Activated CD8-positive, alpha-beta memory T cell treated with anti-CD3 and anti-CD28 coated beads for 1 hour (primary cell): ENCODE measurements at places on chromosomes 2 and 18.

DNA sequence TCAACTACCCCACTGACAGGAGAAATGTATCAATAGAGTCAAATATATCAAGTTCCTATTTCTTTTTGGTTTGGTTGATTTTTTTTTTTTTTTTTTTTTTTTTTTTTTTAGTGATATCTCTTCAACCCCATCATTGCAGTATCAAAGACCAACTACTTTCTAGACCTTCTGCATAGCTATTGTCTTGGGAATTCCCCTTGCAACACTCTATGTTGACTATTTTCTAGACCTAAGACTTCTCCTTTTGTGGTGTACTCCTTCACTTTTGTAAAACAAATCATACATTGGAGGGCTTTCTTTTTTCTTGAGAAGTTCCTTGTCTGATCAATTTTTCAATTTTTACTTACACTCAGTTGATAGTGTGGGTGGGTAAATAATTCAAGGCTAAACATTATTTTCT lies 46.5 kb upstream of the NR4A2 start:
- no peak for DNase-seq

DNA sequence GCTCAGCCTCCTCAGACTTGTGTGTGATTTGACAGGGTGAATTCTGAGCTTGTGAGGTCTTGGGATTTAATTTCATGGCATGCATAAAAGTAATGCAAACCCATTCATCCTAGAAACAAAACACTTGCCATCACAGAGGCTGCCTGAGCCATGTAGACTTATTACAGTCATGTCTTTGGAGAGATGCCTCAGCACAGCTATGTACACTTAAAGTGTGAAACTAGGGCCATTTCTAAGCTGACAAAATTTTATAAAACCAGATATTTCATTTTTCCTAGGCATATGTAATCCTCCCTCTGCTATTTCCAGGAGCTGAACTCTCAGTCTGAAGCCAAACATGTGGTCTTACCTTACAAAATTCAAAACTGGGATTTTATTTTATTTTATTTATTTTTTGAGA lies 322.2 kb upstream of the SPHKAP start:
- DNase-seq = no peak

- no peak for DNase-seq
Measured at GRCh38 chr18:26978812-26979341, 113.4 kb upstream of the AQP4 start.

DNA sequence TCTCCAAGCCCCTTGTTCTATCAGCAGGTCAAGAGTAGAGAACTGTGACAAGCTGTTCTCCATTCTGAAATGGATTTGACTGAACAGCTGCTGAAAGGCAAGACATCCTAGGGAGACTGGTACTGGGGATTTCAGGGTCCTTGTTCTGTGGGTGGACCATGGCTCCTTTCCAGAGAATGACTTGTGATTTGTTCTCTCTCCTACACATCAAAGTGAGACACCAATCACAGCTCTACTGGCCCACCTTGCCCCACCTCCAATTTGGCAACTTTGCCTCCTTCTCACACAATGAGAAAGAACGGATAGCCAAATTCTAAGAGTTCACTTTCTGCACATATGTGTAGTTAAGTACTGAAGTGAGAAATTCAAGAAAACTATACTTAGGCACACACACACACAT lies 67.4 kb downstream of the BCL11A start:
- no peak for DNase-seq

GRCh38 chr2:42969231-42970150 lies 177.1 kb upstream of the HAAO start:
- no peak for DNase-seq

DNA sequence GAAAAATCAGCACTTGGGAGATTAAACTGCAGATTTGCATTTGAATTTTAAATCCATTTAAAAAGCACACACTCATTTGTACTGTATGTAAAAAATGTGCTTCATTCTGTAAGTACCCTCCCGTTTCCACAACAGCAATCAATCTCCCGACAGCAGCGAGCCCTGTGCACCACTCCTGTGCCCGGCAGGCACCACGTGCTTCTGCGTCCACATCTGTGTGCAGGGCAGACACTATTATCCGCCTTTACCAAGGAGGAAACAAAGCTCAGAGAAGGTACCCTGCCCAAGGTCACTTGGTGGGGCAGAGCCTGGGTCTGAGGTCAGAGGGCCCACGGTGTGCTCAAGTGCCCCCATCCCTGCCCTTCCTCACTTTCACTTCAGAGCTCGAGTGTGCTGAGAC lies 7.5 kb downstream of the HSBP1L1 start:
- DNase-seq = no peak

- no peak for DNase-seq
Measured at GRCh38 chr2:211068108-211068780, 511.8 kb downstream of the CPS1 start.

- DNase-seq = no peak
Measured at GRCh38 chr2:7190587-7191324, 273.5 kb downstream of the RNF144A start.

GRCh38 chr2:28729698-28730097 lies 21.9 kb upstream of the PPP1CB start:
- DNase-seq = no peak

- no peak for DNase-seq
Measured at GRCh38 chr2:190635781-190636180, 13.1 kb upstream of the NAB1 start.

DNA sequence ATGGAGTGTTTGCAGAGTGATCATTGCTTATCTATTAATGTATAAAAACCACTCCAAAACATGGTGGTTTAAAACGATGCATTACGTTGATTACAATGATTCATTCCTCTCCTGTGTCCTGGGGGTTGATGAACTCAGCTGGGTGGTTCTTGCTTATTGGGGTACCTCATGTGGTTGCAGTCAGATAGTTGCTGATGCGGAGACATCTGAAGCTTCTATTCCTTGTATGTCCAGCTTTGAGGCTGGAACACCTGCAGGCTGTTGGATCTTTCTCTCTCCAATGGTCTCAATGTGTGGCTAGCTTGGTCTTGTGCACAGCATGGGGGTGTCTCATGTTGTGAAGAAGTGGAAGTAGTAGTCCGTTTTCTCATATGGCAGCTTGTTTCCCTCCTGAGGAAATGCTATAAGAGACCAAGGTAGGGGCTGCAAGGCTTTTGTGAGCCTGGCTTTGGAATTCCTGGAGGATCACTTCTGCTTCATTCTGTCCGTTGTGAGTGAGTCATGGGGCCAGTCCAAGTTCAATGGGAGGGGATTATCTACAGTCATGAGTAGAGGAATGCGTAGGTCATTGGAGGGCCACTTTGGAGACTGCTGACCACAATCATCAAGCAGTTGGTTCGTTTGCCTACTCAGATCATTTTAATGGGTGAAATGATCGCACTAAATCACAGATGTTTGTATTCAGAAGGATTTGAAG lies 601.0 kb downstream of the SLC4A3 start:
- no peak for DNase-seq

- DNase-seq = no peak
Measured at GRCh38 chr2:175195012-175195411, 13.5 kb upstream of the ATP5MC3 start.

DNA sequence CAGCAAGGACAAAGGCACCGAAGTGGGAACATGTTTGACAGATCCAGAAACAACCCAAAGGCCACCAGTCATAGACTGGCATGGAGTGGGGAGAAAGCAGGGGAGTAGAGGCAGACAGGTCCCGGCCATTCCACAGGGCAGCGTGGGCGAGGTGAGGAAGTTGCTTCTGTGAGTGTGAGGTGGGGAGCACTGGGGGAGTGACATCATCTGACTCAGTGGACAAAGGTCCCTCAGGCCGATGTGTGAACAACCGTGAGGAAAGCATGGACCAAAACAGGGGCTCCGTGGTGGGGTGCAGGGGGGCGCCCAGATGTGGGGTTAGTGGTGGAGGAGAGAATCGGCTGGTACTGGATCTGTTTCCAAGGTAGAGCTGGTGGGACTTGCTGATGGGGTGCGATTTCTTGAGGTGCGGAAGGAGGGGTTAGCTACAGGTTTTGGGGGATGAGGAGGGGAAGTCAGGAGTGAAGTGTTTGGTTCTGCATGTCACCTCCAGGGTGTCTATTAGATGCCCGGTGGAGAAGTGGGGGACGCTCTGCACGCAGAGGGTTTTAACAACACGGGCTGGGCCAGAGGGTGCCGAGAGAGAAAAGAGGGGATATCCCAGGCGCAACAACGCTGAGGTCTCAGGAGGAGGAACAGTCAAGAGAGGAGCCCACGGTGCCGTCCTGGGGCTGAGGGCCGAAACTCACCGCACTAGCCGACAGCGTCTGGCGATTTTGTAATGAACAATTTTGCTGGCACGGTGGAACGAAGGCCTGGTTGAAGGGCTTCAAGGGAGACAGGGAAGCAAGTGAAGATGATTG lies 2.5 kb upstream of the SFT2D3 start:
- DNase-seq = no peak

DNA sequence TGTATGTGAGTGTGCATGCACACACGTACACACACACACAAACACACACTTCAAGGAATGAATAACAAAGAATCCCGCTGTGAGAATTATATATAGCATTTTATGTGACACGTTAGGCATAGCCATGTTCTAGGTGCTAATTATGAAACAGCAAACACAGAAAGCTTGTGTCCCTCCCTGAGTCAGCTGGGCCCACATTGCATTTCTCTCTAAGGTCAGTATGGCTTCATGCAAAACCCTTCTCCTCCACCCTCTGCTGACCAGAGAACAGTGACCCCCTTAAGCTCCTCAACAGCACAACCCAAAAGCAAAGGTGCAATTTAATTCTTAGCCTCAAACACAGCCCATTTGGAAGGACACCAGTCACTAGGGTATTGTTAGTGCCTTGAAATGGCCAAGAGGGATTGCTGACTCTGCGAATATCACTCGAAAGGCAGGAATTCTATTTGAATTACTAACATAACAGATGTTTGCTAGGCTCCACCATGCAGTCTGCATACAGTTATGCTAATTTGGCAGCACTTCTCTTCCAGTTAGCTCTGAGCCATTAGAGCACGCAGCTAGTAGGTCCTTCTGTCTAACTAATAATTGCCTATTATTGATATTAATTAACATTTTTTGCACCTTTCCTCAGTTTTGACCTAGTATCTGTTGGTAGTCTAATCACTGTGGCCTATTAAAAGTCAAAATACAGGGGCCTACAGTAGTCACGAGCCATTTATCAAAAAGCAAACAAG lies 149.0 kb downstream of the LNPK start:
- DNase-seq = no peak

GRCh38 chr18:79786786-79787526 lies 10.8 kb upstream of the KCNG2 start:
- DNase-seq = no peak

DNA sequence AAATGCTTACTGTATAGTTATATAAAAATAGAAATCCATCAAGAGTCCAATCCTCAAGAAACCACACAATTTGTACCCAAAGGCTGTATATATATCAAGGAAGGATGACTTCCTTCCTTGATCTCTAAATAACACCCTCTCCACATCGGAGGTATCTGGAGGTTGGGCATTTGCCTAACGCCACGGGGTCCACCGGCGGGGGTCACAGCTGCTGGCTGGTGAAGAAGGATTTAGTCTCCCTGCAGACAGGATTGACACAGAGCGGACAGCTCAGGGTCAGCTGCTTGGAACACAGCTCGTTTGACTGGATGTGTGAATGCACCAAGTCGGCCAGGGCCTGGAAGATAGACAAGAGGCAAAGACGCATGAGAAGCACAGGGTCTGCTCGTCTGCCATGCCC lies 36.0 kb downstream of the FECH start:
- DNase-seq = no peak

- DNase-seq = no peak
Measured at GRCh38 chr2:105215586-105216192, 25.9 kb upstream of the GPR45 start.

- DNase-seq = no peak
Measured at GRCh38 chr2:62511636-62512035, 5.6 kb upstream of the TMEM17 start.

DNA sequence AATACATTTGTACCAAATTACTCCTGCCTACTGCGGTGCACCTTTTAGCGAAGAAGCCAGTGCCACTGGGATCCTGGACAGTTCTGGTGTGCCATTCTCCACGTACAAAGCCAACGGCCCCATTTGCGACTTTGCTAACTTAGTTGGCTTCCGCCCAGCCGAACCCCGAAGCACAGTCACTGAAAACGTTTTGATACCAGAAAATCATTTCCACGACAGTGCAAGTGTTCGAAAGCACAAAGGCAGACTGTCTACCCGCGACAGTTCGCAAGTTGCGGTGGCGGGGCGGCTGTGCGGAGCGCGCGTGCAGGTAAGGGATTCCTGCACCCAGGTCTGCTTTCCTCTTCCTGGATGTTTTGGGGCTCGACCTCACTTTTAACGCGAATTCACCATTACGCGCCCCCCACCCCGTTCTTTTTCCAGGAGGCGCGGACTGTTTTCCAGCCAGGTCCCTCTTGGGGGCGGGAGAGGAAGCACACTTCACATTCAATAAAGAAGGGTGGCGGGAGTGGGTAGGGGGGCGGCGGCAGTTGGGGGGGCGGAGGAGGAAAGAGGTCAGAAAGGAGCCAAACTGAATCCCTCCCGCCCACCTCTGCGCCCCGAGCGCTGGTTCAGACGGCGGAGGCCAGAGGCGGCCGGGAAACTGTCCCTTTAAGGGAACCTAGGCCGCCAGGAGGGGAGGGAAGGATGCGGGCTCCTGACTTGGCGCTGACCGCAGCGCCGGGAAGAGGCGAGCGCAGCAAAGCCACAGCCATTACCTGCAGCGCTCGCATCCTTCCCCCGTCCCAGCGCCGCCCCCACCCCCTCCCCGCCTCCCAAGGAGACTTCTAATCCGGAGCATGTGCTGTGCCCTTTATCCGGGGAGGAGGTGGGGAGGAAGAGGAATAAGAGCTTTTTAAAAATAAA lies 107.4 kb upstream of the KCTD1 start:
- no peak for DNase-seq

DNA sequence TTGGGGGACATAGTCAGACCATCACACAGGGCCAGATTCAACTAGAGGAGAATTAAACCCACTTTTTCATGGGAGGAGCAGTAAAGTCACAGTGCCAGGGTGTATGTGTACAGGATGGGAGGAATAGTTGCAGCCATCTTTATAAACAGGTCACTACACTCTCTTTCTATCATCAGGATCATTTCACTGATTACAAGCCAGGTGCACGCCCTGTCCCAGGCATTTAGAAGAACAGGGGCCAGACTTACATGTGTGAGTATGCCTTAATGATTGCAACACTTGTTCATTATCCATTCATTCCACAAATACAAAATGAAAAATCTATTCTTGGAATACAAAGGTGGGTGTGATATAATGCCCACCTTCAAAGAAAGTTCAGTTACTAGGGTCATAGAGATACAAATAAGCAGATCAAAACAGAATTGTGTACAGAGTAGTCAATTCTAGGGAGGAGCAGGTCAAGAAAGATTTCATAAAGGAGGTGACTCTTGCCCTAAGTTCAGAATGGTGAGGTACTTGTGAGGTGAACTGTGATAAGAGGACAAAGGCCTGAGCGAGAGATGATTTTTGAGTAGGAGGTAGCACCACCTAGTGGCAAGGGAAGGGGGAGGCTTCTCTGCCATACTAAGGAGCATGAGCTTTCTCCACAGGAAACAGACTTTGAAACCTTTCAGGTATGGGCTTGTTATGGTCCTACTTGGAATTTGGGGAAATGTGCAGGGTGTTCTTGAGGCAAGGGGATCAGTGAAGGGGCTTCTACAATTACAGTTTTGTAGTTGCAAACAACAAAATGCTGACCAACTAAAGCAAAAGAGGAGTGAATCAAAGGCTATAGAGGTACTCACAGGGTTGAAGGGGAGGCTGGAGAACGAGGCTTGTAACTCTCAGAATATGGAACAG lies 156.3 kb downstream of the SUCLG1 start:
- DNase-seq = no peak
